ENCODE measurements at places on chromosomes 7 and 10. TPM values are rescaled to one million over a fixed set of nuclear protein-coding genes. Genes with fewer than 3 reads are reported as not detected.

Gene SPACDR
- total RNA-seq, result 1.4 TPM

Gene CYP26A1
- not detected for total RNA-seq

Gene RASA4B
- total RNA-seq, result 23.6 TPM

Gene ADCYAP1R1
- total RNA-seq, result 3.8 TPM

Gene MRPL32
- 40.9 TPM for total RNA-seq

Gene DNAJB12
- total RNA-seq, result 18.5 TPM

DNA sequence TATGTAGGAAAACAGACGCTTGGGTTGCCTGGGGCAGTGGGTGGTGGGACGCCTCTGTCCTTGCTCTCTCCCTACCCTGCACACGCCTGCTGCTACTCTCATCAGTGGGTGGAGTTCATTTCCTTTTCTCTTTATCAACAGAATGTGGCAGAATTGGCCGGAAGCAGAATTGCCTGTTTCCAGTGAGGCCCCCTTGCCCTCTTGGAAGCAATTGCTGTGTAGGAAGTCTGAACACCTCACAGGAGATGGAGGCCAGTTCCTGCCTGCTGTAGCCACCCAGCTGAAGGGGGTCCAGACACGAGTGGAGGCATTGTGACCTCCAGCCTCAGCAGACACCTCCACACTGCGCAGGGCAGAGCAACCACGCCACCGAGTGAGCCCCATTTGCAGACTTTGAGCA is 331.6 kb upstream of the ZNF32 start:
- H3K4me3 ChIP-seq, result no peak overlapping the region
- no peaks in the 10 kb centered on the region for H3K27me3 ChIP-seq
- no peak for DNase-seq

GRCh38 chr10:54319341-54319740 is 481.7 kb downstream of the PCDH15 start:
- H3K4me3 ChIP-seq, result no peak overlapping the region
- DNase-seq, result no peak
- H3K36me3 ChIP-seq, result no peaks in the 10 kb centered on the region
- H3K27ac ChIP-seq, result no peak overlapping the region

GRCh38 chr7:129698516-129699418 is 87.2 kb downstream of the NRF1 start:
- no peak overlapping the region for H3K4me3 ChIP-seq
- no peaks in the 10 kb centered on the region for H3K36me3 ChIP-seq
- no peaks in the 10 kb centered on the region for H3K4me1 ChIP-seq
- H3K27ac ChIP-seq, result no peak overlapping the region
- H3K27me3 ChIP-seq, result no peaks in the 10 kb centered on the region

DNA sequence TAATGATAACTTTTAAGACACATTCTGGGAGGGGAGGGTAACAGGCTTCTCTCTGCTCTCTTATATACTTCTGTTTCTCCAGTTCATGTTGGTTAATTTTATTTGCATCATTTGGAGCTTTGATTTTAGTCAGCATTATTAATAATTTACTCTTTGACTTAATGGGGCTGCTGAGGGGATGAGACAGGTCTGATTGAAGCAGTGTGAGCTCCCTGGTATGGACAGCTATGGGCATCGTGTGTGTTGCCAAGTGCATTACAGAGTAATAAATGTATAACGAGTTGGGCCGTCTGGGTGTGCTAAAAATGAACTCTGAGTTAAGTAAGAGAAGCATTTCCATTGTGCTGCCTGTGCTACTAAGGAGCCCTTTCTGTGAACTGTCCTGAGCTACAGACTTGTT is 31.7 kb upstream of the IKZF1 start:
- no peak overlapping the region for H3K27ac ChIP-seq
- H3K27me3 ChIP-seq, result no peaks in the 10 kb centered on the region
- H3K4me1 ChIP-seq, result no peaks in the 10 kb centered on the region
- no peak overlapping the region for H3K4me3 ChIP-seq
- H3K36me3 ChIP-seq, result no peaks in the 10 kb centered on the region
- no peak for DNase-seq

DNA sequence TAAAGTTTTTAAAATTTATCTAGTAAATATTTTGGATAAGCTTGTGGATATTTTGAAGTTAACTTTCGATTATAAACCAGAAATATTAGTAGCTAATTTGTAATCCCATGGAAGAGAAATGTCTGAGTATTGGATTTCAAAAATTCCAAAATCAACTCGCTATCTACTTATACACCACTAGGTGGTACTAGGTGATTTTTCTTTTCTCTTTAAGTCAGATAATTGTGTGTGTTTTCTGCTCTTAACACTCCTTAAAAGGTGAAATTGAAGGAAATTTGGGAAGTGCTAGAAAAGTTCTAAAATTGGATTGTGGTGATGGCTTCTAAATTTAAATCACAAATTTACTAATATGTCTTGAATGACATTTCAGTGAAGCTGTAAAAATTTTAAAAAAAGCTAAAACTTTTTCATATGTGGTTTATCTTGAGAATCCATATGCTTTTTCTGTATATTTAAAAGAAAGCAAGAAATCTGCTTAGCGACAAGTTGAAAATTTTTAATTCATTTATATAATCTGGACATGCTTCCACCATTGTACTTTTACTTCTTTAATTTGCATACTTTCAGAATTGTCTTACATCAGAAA is 90.2 kb downstream of the IPMK start:
- no peaks in the 10 kb centered on the region for H3K4me1 ChIP-seq
- no peak overlapping the region for H3K4me3 ChIP-seq
- DNase-seq, result no peak
- no peak overlapping the region for H3K27ac ChIP-seq
- no peaks in the 10 kb centered on the region for H3K36me3 ChIP-seq
- no peaks in the 10 kb centered on the region for H3K27me3 ChIP-seq

DNA sequence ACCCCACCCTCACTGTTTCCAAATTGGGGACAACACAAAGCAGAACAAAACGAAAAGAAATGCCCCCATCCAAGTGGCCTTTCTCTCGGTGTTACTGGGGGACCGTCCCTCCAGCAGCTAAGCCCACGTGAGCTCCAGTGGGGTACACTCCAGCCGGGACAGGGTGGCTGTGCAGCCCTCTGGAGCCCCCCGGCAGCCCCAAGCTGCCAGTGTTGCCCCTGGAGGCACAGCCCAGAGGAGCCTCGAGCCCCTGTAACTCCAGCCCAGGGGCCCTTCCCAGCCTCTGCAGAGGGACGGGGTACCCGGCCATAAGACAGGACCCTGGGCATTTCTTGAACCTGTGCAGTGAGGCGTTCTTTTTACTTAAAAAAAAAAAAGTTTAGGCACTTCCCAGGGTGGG is 124.5 kb upstream of the KCTD7 start:
- peaks cover 8% of the 10 kb centered on the region for H3K4me1 ChIP-seq
- no peak for DNase-seq
- H3K4me3 ChIP-seq, result no peak overlapping the region
- no peaks in the 10 kb centered on the region for H3K27me3 ChIP-seq
- H3K36me3 ChIP-seq, result no peaks in the 10 kb centered on the region
- no peak overlapping the region for H3K27ac ChIP-seq

DNA sequence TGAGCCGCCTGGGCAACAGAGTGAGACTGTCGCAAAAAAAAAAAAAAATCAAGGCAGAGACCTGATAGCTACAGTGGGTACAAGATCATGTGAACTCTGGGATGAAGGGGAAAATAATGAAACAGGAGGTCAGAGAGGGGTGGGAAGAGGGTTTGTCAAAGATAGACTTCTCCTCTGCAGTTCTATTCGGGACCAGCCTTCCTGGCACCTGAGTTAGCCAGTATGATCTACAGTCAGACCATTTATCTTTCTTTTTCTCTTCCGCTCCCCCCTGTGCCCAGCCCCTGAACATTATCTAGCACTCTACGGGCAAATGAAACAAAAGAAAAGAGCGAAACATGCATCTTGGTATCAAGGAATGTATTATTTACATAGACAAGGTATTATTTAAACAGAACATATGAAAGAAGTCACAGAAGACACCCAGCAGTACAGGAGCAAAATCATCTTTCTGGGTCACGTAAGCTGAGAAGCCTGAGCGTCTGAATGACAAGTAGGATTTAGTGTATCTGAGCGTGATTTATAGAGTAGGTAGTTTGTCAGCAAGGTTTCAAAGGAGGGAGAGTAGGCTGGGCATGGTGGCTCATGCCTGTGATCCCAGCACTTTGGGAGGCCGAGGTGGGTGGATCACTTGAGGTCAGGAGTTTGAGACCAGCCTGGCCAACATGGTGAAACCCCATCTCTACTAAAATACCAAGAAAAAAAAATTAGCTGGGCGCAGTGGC is 109.0 kb downstream of the PRKCQ start:
- H3K4me1 ChIP-seq, result no peaks in the 10 kb centered on the region
- no peak overlapping the region for H3K4me3 ChIP-seq
- H3K27ac ChIP-seq, result no peak overlapping the region
- DNase-seq, result no peak
- no peaks in the 10 kb centered on the region for H3K36me3 ChIP-seq

- no peak overlapping the region for H3K27ac ChIP-seq
- H3K4me3 ChIP-seq, result no peak overlapping the region
- H3K36me3 ChIP-seq, result no peaks in the 10 kb centered on the region
- H3K4me1 ChIP-seq, result no peaks in the 10 kb centered on the region
Observed at GRCh38 chr10:98963608-98964007, 272.0 kb downstream of the HPSE2 start.

DNA sequence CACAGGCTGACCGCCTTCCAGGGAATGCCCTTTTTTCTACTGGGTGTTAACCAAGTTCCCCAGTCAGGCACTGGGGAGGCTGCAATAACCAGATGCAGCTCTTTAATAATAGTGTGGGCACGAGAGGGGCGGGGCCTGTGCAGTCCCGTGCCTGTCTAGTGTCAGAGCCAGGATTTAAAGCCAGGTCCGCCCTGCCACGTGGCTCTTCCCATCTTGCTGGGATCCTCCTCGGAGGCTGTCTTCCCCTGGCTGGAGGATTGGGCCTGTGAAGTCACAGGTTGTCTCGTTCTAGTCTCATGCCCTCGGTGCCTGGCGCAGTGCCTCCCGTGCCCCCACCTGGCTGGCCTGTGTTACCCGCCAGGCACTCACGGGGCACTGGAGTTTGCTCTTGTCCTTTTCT is 25.2 kb downstream of the TMEM120A start:
- no peaks in the 10 kb centered on the region for H3K36me3 ChIP-seq
- peak overlapping the region; percentile 79 for H3K27ac ChIP-seq
- no peaks in the 10 kb centered on the region for H3K4me1 ChIP-seq
- DNase-seq, result peak; percentile 65
- H3K27me3 ChIP-seq, result no peaks in the 10 kb centered on the region
- no peak overlapping the region for H3K4me3 ChIP-seq

- H3K27ac ChIP-seq, result no peak overlapping the region
- no peak overlapping the region for H3K4me3 ChIP-seq
- no peaks in the 10 kb centered on the region for H3K36me3 ChIP-seq
- no peaks in the 10 kb centered on the region for H3K27me3 ChIP-seq
- H3K4me1 ChIP-seq, result no peaks in the 10 kb centered on the region
Observed at GRCh38 chr10:62705789-62706188, 98.7 kb upstream of the ADO start.

GRCh38 chr10:131437556-131438475 is 126.3 kb upstream of the TCERG1L start:
- no peak for DNase-seq
- no peaks in the 10 kb centered on the region for H3K36me3 ChIP-seq
- H3K4me1 ChIP-seq, result no peaks in the 10 kb centered on the region
- H3K27ac ChIP-seq, result no peak overlapping the region
- no peak overlapping the region for H3K4me3 ChIP-seq

DNA sequence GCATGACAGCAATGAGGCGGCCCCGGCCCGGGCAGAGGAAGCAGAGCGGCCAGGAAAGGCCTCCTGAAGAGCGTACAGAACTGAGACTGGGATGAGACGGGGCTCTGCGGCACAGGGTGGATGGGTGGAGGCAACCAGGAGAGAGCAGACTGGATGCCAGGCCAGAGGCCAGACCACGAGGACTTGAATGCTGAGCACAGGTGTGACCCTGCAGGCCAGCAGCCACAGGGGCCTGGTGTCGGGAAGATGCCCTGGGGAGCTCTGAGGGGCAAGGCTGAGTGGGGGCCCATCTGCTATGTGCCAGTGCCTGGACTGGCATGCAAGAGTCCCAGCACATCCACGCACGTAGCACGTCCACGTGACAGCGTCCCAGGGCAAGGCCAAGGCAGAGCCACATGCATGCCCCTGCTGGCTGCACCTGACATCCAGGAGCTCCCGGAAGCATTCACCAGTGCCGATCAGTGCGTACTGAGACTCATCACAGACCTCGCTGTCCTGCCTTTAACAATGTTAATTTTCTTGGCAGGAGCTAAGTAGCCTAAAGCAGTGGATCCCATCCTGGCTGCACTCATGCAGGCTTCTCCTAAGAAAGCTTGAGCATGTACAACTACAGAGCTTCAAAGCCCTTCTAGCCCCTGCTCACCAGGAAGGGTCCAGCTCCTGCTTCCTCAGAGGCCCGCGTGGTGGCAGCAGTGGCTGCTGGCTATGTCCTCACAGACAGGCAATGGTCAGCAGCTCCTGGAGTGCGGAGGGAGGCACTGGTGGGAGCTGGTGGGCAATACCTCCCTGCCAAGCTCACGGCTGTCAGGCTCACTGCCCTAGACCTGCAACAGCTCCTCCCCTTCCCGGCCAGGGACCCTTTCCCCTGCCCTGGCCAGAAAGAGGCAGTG is 18.0 kb downstream of the GRID1 start:
- H3K4me1 ChIP-seq, result no peaks in the 10 kb centered on the region
- H3K27me3 ChIP-seq, result no peaks in the 10 kb centered on the region

GRCh38 chr7:68147614-68148238 is 1151.1 kb downstream of the TYW1 start:
- H3K4me1 ChIP-seq, result no peaks in the 10 kb centered on the region
- H3K4me3 ChIP-seq, result no peak overlapping the region
- no peaks in the 10 kb centered on the region for H3K27me3 ChIP-seq
- no peak for DNase-seq
- no peak overlapping the region for H3K27ac ChIP-seq
- no peaks in the 10 kb centered on the region for H3K36me3 ChIP-seq

DNA sequence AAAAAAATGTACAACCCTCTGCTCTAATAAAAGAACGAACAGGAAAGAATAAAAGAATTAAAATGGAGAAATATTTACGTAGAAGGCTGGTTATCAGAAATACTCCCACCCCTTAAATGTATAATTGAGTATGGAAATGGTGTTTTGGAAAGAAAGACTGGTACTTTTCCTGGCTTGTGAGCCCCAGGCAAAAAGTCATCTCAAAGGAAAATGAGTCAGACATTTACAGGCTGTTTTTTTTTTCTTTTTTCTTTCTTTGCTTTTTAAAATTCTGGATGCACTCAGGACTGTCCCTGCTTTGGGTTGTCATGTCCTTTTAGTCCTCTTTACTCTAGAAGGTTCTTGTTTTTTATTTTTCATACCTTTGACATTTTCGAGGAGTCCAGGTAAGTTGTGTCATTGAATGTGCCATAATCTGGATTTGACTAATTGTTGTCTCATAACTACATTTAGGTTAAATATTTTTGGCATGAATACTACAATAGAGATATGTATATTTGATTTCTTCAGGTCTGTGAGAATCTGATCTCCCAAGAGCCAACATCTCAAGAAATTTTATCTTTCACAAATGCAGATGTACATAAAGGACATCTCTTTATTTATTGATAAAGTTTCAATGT is 313.0 kb upstream of the GLI3 start:
- H3K27ac ChIP-seq, result no peak overlapping the region
- H3K4me1 ChIP-seq, result no peaks in the 10 kb centered on the region
- H3K27me3 ChIP-seq, result no peaks in the 10 kb centered on the region
- no peaks in the 10 kb centered on the region for H3K36me3 ChIP-seq
- no peak overlapping the region for H3K4me3 ChIP-seq

GRCh38 chr10:68406111-68406814 is 814 bp downstream of the RUFY2 start:
- H3K36me3 ChIP-seq, result no peaks in the 10 kb centered on the region
- peak overlapping the region; percentile 70 for H3K4me3 ChIP-seq
